ENCODE measurements at places on chromosomes 1 and 21.

DNA sequence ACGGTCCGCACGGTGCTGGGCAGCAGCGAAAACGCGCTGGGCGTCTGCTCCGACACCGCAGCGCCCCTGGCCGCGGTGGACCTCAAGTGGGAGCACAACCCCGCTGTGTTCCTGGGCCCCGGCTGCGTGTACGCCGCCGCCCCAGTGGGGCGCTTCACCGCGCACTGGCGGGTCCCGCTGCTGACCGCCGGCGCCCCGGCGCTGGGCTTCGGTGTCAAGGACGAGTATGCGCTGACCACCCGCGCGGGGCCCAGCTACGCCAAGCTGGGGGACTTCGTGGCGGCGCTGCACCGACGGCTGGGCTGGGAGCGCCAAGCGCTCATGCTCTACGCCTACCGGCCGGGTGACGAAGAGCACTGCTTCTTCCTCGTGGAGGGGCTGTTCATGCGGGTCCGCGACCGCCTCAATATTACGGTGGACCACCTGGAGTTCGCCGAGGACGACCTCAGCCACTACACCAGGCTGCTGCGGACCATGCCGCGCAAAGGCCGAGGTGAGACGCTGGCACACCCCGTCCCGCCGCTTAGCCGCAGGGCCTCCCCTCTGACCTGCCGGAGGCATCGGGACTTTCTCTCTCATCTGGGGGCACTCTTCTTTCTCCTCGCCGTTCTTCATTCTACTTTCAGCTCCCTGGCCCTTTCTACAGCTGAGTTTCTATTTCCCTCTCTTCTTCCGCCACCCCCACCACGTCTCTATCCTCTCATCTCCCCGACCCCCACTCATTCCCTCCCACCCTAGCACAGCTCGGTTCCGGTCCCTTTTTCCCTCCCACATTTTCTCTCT lies 1.0 kb downstream of the NPR1 start:
- DNase-seq = no peak

GRCh38 chr1:110774398-110774797 lies 98.5 kb upstream of the CD53 start:
- no peak for DNase-seq

DNA sequence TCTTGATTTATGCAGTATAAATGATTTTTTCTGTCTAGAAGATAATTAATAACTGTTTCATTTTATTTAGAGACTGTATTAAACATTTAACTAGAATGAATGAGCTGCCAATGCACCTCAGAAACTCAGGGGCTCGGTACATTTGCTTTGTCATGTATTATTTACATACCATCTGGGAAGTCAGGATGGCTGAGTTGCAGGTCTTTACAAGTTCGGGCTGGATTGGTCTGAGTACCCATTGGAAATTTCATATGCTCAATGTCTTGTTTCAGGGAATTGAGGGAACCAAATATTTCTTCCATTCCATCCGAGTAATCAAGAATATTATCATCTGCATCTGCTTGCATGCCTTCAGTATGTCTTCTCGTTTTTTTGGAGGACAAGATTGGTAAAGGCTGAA lies 221.7 kb downstream of the COL11A1 start:
- DNase-seq = no peak

- no peak for DNase-seq
Observed at GRCh38 chr1:228512781-228513198, 25.6 kb downstream of the RNF187 start.

DNA sequence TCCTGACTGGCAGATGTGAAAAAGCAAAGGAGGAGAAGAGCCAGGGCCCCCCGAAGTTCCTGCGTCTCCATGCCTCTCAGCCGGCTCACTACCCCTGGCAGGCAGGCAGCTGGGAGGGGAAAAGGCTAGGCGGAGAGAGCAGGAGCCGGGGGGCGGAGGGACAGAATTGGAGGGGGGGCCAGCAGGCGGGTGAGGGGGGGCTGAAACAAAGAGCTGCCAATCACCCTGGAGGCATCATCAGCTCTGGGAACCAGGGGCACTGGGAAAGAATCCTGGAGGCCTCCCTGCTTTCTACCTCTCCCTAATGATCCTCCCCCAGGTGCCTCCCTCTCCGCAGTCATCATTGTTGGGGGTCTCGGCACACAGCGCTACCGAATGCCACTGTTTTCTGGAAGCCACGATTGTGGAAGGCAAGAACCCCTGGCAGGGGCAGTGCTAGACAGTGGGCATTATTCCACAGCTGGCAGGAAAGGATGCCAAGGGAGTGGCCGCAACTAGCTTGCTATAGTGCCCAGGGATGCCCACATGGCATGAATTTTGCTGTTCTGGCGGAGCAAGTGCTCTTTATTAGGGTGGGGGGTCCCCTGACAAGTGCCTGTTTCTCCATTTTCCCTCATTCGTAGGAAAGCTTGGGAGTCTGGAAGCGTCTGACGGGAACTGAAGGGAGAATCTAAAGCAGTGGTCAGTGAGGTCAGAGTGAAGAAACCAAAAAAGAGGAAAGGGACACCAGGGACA lies at the start of gene THBS3:
Gene THBS3 (minus strand): TSS at position 92 of the 735 bp plus-strand sequence. CDS start 21 bp downstream, at position 71.
- no peak for DNase-seq

DNA sequence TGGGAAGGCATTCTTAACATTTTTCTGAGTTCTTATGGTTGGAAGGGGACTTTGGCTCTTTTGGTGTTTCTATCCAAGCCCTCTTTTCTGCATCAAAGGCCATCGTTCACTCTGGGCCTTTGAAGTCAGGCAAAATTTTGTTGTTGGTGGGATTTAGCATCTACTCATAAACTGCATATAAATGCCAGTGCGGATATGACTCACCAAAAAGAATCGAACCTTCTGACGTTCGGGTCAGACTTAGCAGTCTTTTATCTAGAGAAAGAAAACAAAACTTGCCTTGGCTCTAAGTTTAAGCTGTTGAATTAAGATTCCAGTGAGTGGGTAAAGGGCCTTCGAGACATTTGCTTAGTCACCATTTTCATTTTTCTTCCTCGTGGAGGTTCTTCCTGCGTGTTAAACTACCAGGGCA lies 51.4 kb downstream of the EVA1C start:
- DNase-seq = no peak
